ENCODE measurements at places on chromosomes 3 and 15.

DNA sequence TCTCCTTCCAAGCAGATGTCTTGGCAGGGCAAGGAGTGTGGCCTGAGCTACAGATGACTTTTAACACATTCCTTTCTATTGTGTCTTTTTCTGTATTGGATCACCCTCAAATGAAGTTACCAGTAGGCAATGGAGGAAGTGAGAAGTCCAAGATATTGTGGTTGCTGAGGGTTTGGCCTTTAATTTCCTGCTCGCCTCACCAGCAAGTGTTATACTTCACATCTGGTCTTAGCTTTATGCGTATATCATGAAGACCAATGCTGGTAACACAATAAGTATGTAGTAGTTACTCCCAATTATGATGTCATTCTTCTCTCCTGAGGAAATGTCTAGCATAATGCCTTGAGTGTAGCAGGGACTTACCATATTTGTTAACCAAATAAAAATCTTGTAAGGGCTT is 179.9 kb downstream of the ZIC1 start:
- DNase-seq, result no peak

DNA sequence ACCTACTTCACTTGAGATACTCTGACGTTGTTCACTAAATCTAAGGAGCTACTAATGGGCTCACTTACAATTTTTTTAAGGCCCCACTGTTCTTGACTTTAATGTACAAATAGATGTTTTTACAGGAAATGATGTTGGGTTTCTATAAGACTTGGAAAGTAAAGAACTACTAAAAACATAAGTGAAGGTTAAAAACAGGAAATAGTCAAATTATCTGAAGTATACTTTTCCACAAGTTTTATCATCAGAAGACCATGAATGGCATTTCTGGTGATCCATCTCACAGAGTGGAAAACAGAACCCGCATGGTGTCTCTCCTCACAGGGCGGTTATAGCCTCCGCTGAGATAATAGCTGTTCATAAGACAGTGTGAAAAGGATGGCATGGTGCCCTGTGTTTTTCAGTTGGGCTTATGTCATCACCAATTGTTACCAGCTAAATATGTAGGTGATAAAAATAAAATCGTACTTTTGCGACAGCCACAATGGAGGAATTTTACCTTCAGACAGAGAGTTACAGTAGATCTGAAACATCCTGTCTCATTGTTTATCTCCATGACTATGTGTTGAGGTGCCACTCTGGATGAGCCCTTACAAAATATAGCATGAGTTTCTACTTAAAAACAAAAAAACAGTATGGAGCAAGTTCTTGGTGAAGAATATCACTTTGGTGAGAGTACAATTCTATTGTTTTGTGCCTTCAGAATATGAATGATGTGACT is 462.4 kb downstream of the RAP2B start:
- no peak for DNase-seq

GRCh38 chr3:38500688-38501417 is 4.7 kb downstream of the EXOG start:
- no peak for DNase-seq

DNA sequence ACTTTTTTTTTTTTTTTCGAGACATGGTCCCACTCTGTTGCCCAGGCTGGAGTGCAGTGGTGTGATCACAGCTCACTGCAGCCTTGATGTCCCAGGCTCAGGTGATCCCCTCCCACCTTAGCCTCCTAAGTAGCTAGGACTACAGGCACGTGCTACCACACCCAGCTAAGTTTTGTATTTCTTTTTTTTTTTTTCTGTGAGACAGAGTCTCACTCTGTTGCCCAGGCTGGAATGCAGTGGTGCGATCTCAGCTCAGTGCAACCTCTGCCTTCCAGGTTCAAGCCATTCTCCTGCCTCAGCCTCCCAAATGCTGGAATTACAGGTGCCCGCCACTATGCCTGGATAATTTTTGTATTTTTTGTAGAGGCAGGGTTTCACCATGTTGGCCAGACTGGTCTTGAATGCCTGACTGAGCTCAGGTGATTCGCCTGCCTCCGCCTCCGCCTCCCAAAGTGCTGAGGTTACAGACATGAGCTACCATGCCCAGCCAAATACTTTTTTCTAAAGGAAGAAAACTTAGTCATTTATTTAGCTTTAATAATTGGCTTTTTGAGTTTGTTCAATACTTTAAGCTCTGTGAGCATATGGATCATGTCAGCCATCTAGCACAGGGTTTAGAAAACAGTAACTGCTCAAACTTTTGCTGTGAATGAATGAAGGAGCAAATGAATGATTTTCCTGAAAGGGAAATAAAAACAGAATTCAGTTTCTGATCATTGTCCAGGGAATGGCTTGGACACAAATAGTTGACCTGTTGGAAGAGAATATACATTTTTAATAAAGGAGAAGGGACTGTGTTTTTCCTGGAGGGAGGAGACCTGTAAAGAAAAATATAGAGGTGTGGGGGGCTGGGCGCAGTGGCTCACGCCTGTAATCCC is 26.0 kb downstream of the UBE2E1 start:
- no peak for DNase-seq

- no peak for DNase-seq
Measured at GRCh38 chr3:49410066-49410845, 1.5 kb downstream of the RHOA start.

DNA sequence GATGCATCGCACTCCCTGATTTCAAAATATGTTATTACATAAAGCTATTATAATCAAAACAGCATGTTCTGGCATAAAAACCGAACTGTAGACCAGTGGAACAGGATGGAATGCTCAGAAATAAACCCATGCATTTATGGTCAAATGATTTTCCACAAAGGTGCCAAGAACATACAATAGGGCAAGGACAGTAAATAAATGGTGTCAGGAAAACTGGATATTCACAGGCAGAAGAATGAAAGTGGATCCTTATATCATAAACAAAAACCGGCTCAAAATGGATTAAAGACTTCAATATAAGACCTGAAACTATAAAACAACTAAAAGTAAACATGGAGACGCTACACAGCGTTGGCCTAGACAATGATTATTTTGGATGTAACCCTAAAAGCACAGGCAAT is 22.6 kb downstream of the USP50 start:
- DNase-seq, result no peak

DNA sequence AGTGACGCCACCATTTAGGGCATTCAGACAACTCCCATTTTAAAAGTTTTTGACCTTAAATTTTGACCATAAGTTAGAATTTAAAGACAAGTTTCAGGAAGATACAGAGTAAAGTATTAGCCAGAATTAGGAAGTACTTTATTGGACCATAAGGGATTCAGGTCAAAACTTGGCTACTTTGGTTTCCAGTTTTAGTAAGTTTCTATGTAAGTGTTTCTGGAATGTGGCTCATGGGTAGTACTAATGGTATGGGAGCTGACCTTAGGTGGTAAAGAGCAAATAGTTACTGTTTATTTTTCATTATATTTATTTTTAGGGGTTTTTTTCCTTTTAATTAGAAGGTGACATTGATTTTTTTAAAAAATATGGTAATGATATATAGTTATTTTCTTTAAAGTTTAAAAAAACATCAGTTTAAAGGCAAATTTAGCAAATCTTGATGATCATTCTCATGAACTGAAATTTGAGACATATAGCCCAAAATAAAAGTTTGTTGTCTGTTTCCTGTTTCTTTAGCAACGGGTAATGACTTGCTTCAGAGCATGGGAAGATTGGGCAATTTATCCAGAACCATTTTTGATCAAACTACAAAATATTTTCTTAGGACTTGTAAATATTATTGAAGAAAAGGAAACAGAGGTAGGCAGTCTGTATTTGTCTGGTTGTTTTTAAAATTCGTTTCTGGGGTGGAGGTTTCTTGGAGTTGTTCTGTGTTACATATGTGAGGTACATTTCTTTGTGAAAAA is 34.3 kb downstream of the U2SURP start:
- no peak for DNase-seq

- DNase-seq, result no peak
Measured at GRCh38 chr3:14507305-14507741, 32.8 kb downstream of the GRIP2 start.

Measured in neural crest cell (in vitro differentiated cells).